ENCODE measurements at places on chromosomes 3 and 15. TPM values are rescaled to one million over a fixed set of nuclear protein-coding genes. Genes with fewer than 3 reads are reported as not detected.

DNA sequence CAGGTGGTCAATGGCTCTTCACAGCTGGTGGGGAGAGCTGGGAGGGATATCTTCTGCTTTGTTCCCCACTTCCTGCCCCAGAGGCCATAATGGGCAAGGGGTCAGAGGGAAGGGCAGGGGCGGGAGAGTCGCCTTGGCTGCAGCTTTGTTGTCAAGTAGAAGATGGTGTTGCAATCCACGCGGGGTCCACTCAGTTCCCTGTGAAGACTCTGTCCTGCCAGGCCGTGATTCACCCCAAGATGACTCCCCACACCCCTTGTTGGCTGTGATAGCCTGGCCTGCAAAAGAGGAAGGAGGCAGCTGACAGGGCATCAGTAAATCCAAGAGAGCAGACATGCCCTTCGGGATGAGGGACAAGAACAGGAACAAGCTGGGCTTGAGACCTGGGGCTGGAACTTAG is 6.9 kb downstream of the GALNT15 start:
- H3K27ac ChIP-seq = no peak overlapping the region
- no peak overlapping the region for H3K4me3 ChIP-seq
- H3K4me1 ChIP-seq = no peaks in the 10 kb centered on the region
- DNase-seq = no peak

DNA sequence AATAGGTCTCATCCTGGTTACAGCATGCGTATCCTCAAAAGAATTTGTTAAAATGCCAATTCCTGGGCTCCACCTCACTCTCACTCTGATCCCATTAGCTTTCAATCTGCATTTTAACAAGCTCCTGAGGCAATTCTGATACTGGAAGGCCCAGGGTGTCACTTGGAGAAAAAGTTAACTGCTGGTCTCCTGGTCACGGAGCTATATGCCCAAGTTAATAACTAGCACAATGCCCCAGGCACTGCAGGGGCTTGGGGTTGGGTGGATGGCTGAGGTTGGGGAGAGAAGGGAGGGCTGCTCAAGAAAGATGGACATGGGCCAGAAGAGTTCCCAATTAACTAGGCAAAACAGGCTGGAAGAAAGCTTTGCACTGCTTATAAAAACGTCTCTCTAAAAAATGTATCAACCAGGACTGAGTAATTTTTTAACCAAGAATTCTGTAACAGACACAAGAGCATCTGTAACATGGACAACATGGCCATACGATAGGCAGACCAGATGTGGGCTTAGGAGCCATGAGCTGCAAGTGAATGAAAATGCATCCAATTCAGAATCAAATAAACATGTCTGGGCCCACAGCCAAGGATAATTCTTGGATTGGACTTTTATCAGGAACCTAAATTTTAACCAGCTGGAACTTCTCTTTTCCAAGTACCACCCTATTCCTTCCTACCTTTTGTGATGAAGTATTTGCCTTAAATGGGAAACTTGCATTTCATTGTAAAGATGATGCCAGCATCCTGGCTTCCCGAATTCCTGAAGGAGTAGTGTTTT is 4.2 kb downstream of the IL17RD start:
- no peak overlapping the region for H3K4me3 ChIP-seq
- no peak overlapping the region for H3K27ac ChIP-seq
- H3K4me1 ChIP-seq = peaks cover 20% of the 10 kb centered on the region
- peaks cover 10% of the 10 kb centered on the region for H3K27me3 ChIP-seq
- no peaks in the 10 kb centered on the region for H3K36me3 ChIP-seq

DNA sequence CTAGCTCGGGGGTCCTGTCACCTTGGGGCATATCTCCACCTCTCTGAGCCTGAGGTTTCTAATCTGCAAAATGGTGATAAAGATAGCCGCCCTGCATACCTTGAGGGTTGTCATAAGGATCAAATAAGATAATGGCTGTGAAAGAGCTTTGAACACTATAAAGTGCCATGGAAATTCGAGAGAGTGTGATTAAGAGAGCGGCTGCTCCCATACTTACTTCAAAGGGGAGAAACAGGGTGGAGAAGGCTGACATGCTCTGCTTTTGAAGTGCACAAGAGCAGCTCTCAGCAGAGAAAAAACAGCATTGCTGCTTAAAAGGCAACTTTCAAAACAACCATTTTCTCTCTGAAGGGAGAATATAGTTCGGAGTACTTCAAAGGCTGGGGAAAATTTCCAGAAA is 529.2 kb downstream of the EPHB1 start:
- H3K4me1 ChIP-seq = no peaks in the 10 kb centered on the region
- no peak for DNase-seq
- H3K36me3 ChIP-seq = no peaks in the 10 kb centered on the region

Gene UQCC5
- 12.1 TPM for total RNA-seq

Gene SLC2A2
- not detected for total RNA-seq
